Hippocampal formation (tissue), 2 donors: ENCODE measurements at places on chromosomes 13 and 19.
A peak's percentile ranks its signal among the peaks of the same experiment; 100 is the strongest.

DNA sequence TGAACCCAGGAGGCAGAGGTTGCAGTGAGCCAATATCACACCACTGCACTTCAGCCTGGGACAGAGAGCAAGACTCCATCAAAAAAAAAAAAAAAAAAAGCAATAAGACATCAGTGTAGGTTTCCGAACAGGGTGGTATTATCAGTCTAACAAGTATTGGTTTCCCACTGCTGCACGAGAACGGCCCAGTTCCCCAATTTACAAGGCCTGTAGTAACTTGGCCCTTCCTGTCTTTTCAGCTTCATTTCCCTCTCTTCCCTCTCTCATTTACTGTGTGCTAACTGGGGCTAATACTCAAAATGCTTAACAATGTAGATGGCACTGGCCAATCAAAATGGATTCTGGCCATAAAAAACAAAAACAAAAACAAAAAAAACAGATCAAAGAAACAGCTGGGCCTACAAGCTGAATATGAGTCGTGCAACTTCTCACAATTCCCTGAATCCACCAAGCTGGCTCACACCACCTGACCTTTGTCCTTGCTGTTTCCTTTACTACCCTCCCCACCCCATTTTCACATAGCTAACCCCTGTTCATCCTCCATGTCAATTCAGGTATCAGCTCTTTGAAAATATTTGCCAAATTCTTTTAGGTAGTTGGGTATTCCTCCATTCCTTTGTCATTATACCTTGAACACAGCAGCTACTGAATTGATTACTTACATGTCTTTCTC lies 2.4 kb downstream of the TEX101 start:
- DNase-seq, result no peak

GRCh38 chr19:2385053-2385721 lies 25.1 kb downstream of the TMPRSS9 start:
- DNase-seq, result no peak

GRCh38 chr19:19081642-19082151 lies 17.9 kb downstream of the SLC25A42 start:
- DNase-seq, result no peak

DNA sequence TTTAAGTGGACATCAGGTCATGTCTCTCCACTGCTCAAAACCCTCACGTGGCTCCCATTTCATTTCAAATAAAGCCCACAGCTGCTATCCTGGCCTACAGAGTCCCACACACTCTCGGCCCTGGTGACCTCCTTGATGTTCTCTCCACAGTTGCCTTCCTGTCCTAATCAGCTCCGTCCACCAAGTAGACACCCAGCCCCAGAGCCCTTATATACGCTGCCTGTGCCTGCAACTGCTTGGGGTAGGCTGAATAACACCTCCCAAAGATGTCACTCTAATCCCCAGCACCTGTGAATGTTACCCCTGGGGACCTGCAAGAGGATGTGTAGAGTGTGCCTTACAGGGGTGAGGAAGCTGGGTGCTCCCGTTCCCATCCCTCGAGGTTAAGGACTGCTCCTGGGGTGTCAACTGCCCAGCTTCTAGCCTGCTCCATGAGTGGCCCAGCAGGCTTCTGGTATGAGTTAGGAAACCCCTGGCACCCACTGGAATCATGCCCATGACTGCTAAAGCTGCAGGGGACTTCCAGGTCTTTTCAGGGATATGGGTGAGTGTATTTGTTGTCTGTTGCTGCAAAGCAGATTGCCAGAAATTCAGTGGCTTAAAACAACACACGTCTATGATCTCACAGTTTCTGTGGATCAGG lies 6.0 kb downstream of the FAM187B start:
- DNase-seq, result no peak

- no peak for DNase-seq
Measured at GRCh38 chr19:7251494-7251893, 42.7 kb downstream of the INSR start.

DNA sequence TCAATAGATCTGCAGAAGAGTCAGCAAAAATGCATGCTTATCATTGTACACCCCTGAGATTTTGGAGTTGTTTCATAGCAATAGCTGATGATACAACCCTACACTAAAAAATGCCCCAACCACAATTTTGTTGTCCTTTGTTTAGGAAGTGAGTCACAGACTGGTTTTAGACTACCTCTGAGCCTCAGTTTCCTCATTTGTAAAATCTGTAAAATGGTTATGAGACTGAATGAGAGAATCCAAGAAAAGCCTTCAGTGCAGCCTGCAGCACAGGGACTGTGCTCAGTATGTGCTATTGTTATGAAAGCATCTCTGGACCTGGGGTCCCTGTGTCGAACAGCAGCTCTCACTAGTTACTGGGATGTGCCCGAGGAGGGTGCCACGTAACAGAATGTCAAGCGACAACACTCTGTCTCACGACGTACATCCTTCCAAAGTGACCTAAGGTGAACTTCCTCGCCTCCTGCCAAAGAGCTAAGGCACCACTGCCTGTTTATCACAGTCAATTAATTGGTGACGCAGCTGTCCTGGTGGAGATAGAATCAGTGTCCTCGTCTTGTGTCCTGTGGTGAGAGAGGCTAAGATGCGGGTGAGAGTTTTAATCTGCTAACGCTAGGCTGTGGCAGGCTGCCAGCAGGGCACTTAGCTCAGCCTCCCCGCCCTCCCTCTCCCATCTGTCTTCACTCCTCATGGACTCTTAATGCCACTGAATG lies 18.1 kb downstream of the DHRS12 start:
- DNase-seq, result no peak

DNA sequence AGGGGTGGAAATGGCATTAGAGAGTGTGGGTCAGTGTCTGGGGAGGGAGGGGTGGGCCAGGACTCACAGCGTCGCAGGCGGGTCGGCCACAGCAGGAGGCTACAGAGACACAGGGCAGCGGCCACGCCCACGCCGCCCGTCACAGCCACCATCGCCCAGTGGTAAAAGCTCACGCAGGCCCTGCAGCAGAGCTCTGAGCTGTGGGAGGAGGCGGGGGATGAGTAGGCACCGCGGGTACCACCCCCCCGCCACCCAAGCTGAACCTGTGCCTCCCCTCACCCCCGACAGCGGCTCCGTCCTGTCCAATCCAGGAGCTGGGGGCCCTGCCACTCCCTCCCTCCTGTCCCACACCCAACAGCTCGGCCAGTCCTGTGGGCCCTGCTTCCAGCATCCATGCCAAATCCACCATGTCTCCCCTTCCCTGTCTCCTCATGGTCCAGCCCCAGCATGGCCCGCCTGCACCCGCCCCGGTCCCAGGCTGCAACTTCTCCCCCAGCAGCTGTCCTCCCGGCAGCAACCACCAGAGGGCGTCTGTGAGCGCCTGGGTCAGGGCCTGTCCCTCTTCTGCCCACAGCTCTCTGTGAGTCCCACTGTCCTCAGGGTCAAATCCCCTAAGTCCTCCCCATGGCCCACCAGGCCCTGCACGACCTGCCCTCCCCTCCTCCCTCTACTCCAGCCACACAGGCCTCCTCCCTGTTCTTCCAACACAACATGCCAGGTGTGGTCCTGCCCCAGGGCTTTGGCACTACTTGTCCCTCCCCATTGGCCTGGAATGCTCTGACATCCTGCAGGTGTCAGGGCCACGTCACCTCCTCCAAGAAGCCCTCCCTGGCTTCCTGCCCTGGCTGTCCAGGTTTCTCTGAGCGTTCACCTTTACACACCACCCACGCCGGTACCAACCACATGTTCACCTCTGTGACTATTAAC lies 6.0 kb downstream of the TEKTIP1 start:
- peak; percentile 92 for DNase-seq

- no peak for DNase-seq
Measured at GRCh38 chr13:24741016-24741662, 22.8 kb upstream of the RNF17 start.

GRCh38 chr13:46389457-46390451 lies 2.7 kb upstream of the RUBCNL start:
- DNase-seq, result peak; percentile 87

- DNase-seq, result no peak
Measured at GRCh38 chr13:78468621-78469020, 134.7 kb downstream of the POU4F1 start.

GRCh38 chr13:24274452-24275021 lies 34.8 kb upstream of the C1QTNF9 start:
- peak; percentile 36 for DNase-seq

GRCh38 chr13:30576528-30576927 lies 41.2 kb upstream of the USPL1 start:
- no peak for DNase-seq

DNA sequence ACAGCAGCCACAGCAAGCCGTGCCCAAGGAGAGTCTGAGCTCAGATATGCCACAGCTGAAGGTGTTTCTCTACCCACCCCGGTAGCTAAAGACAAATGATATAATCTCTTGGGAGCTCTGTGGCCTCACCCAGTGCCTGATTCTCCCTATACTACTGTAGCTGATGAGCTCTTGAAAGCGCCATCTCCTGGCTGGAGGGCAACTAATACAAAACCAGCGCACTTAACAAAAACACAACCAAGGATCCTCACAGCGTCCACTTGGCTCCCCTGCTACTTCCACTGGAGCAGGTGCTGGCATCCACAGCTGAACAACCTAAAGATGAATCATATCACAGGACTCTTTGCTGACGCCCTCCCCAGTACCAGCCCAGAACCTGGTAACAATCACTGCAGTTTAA lies 1212.0 kb downstream of the PCDH17 start:
- no peak for DNase-seq

DNA sequence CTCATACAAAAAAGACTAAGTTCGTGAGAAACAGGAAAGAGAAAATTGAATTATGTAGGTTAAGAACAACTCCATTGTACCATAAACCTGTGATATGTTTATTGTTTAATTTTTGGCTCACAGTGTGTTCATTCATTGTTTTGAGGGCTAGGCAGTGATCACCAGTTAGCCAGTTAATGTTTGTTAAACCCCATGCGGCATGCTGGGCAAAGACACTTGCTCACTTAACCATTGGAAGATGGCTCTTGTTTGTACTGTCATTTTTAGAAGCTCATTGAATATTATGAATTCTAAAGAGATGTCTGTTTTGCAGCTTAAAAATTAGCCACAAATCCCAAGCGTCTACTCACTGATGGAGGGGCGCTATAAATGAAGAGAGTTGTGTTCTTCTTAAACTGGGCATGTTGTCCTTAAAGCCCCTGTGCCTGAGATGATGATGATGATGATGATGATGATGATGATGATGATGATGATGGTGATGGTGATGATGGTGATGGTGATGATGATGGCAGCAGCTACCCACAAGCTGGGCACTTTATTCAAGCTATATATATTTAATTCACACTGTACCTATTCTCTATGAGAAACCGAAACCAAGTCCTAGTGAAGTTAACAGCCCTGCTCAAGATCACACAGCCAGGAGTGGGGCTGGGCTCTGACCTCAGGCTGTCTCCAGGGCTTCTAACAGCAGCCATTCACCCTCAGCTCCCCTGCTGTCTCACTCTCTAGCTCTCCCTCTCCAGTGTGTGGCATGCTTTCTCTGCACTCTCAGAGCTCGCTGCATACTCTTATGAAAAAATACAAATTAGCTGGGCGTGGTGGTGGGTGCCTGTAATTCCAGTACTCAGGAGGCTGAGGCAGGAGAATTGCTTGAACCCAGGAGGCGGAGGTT lies 169.1 kb downstream of the SHISA2 start:
- no peak for DNase-seq

DNA sequence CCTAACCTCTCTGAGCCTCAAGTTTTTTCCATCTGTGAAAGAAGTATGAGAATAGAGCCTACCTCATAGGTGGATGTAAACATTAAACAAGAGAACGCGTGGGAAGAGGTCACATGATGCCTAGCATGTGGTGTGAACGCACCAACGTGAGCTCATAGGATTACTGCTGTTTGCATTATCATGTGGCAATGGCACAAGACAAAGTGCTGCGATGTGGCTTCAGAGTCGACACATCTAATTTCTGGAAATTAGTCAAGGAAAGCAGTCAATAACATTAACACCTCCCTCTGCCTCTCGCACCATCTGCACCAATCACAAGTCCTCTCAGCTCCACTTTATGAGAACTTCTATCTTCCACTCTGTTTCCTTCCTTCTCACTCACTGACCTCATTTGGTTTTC lies 489.7 kb downstream of the COG6 start:
- DNase-seq, result no peak
